ENCODE measurements at places on chromosomes 13 and 19. TPM values are rescaled to one million over a fixed set of nuclear protein-coding genes. Genes with fewer than 3 reads are reported as not detected.

Gene LIM2
- not detected for total RNA-seq

Gene INSR
- total RNA-seq = 10.0 TPM

Gene DZIP1
- total RNA-seq = 14.1 TPM

Gene ZNF471
- 0.12 TPM for total RNA-seq

Gene REXO1
- total RNA-seq = 11.3 TPM

Gene ATP4B
- not detected for total RNA-seq

Gene NCAN
- total RNA-seq = not detected

Gene ZNF98
- total RNA-seq = 7.2 TPM

Gene N4BP2L1
- total RNA-seq = 0.34 TPM

Gene MYH14
- 7.2 TPM for total RNA-seq

Gene C19orf18
- 0.11 TPM for total RNA-seq

Gene FGF21
- total RNA-seq = not detected

Gene ZNF567
- 7.2 TPM for total RNA-seq

Gene BSG
- 501 TPM for total RNA-seq

Gene RNF17
- not detected for total RNA-seq

Gene LGI4
- not detected for total RNA-seq

Gene ATP5F1D
- total RNA-seq = 82.8 TPM

Gene PEAK3
- not detected for total RNA-seq

Gene RNF113B
- total RNA-seq = not detected

Gene KIR2DL4
- total RNA-seq = not detected

Gene TMEM150B
- not detected for total RNA-seq

Gene KCNK6
- 5.2 TPM for total RNA-seq

Gene IGFLR1
- 2.8 TPM for total RNA-seq

Gene ZNF560
- total RNA-seq = 5.5 TPM

Gene MLLT1
- 8.0 TPM for total RNA-seq

Gene ZNF460
- 23.3 TPM for total RNA-seq

Measured in Daoy (cell line).